ENCODE measurements at places on chromosomes 1 and 21.

GRCh38 chr1:150473659-150474058, 13.6 kb upstream of the TARS2 start:
- no peak for DNase-seq

DNA sequence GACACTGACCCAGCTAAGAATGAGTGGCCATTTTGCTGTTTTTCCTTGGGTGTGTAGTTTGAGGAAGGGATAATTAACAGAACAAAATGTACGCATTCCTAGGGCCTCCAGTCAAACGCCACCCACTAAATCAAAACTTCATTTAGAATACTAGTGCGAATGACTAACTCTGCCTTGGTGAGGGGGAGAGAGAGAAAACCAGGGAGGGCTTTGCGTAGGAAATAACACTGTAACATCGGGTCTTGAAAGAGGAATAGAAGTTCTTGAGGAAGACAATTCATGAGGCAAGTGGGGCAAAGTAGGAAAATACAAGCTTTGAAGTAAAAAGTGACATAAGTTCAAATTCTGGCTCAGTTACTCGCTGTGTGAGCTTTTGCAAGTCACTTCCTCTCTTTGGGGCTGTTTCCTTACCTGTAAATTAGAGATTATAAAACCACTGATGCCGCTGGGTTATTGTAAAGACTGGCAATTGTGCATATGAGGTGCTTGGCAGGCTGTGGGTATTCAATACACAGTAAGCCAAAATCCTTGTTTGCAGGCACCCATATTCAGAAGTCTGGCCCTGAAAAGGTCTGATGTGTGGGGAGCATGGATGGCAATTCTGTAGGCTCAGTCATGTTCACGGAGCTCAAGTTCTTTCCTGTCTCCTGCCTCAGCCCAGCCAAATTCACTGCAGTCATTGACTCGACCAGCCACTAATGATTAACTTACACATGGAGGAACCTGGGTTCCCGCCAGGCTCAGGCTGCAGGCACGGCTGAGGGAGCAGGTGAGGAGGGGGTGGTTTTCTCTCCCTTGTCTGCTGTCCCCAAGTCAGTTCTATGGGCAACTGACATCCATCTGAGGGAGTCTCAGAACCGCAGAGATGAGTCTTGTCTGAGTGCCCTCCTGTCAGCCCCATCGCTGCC, 140.3 kb upstream of the CSF3R start:
- no peak for DNase-seq

- no peak for DNase-seq
Measured at GRCh38 chr21:29379517-29380054, 80.9 kb downstream of the BACH1 start.

DNA sequence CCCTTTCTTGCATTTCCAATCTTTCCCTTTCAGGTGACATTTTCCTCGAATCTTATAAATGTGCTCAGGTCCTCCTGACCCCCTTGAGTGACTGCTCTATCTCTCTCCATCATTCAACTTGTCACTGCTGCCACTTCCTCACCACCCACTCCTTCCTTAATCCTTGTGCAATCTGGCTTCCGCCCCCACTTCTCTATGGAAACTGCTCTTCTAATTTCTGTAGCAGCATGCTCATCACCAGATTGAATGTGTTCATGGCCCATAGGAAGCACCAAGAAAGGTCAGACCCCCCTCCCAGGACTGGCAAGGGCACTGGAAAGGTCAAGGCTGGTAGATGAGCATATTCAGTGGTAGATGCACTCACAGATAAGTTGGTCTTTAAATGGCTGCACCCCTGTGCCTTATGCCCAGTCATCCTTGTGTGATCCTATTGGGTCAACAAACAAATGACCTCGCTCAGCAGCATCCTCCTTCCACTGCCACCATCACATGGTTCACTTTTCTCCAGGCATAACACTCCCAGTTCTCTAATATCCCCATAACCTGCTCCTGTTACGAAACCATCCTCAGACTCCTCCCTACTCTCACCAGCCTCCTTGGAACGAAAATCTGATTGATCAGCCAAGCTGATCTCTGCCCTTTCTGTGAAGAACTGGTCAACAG, 288.5 kb upstream of the POU3F1 start:
- no peak for DNase-seq

DNA sequence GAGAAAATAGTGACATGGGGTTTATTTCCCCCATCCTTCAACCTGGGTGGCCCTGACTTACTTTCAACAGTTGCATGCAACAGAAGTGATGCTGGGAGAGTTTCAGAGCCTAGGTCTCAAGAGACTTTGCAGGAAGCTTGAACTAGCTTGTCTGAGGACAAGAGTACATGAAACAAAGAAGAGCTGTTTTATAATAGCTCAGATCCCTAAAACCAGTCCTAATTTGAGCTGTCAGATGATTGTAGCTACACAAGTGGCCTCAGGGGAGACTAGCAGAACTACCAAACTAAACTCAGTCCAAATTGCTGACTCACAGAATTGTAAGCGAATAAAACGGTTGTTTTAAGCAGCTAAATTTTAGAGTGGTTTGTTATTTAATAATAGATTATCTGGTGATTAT, 17.1 kb downstream of the RC3H1 start:
- no peak for DNase-seq

DNA sequence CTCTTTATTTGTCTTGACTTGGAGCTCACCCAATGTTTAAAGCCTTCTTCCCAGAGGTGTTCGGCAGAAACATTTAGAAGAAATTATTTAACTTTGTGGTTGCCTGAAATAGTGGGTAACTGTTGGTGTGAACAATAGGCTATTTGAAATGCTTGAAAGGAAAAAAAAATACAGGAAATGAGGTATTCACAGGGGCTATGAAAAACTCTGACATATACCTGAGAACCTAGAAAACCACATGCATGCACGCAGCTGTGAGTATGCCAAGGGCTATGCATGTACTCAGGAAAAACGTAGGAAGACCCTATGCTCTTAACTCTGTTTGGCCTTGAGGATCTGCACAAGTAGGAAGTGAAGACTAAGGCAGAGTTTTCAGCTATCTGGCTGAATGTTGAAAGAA, 16.4 kb upstream of the RNF186 start:
- DNase-seq = no peak

GRCh38 chr1:25622531-25622930, 5.9 kb downstream of the MAN1C1 start:
- no peak for DNase-seq
